ENCODE measurements at places on chromosomes 1 and 21. TPM values are rescaled to one million over a fixed set of nuclear protein-coding genes. Genes with fewer than 3 reads are reported as not detected.

DNA sequence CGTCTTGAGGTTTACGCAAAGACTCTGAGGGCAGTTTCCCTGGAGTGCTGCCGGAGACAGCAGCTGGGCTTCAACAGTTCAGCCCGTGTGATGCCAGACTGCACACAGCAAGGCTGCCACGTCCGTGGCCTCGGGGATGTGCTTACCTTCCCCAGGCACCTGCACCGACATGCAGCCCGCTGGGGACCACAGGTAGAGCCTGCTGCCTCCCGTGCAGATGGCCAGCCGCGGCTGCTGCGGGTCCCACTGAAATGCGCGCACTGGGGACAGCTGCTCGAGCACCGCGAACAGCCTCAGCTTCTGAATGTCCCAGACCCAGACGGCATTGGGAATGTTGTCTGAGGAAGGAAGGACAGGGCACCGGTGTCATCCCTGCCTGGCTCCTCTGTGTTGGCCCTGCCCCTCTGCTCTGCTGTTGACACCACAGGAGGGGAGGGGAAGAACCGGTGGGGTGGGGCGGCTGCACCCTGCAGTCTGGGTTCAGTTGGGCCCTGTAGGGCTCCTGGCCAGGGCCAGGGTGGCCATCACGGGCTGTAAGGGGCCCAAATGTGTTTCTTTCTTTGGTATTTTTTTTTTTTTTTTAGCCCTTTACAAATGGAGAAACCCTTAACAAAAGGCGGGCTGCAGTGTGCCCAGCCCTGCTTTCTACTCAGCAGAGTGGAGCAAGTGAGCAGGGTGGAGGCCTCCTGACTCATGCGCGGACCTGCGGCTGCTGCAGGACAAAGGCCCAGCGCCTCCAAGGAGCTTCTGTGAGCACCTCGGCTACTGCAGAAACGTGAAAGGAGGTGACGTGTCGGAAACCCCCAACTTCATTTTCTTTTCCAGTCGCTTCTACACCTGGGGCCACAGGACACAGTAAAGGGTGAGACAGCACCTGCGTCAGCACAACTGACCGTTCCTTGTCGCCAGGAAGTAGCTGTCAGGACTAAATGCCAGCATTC lies 6.8 kb downstream of the TPRG1L start:
- no peak for DNase-seq

The COL24A1 gene
- total RNA-seq: 0.07 TPM

DNA sequence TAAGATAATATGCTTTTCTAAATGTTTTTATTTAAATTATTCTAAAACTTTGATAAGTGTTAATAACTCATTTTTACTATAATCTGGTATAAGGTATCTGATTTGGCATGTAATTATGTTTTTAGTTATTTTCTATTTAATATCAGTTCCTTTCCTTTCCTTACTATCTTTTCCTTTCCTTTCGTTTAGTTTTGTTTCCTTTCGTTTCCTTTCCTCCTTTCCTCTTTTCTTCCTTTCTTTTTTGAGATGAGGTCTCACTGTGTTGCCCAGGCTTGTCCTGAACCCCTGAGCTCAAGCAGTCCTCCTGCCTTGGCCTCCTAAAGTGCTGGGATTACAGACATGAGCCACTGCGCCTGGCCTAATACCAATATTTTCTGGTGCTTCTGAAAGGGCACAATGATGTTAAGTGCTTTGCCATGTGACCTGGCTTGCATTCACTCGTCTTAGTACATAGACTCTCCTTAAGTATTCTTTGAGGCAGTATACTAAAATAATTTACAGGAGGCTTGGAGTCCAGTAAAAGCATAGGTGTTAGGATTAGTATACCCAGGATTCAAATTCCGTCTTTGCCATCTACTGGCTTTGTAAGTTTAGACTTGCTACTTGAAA lies 18.7 kb downstream of the MIER1 start:
- no peak for DNase-seq

GRCh38 chr1:21435646-21436487 lies 4.1 kb upstream of the NBPF3 start:
- no peak for DNase-seq

GRCh38 chr1:34436836-34437235 lies 260.1 kb downstream of the C1orf94 start:
- no peak for DNase-seq

GRCh38 chr1:234915924-234916675 lies 212.5 kb downstream of the TOMM20 start:
- DNase-seq: no peak

The NBPF4 gene
- not detected for total RNA-seq

DNA sequence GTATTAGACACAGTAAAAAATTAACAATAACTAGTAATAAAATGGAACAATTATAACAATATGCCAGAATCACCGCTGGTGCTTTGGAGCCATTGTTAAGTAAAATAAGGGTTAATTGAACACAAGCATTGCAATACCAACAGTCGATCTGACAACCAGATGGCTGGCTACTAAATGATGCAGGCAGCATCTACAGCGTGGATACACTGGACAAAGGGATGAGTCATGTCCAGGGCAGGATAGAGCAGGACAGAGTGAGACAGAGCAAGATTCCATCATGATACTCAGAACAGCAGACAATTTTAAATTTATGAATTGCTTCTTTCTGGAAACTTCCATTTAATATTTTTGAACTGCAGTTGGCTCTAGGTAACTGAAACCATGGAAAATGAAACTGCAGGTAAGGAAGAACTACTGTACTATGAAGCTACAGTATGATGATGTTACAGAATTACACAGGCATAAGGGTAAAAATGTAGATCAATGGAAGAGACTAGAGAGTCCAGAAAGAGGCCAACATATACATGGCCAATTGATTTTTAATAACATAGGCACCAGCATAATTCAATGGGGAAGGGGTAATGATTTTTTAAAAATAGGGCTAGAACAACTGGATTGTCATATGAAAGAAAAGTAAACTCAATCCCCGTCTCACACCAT lies 168.7 kb downstream of the RRAGC start:
- no peak for DNase-seq

DNA sequence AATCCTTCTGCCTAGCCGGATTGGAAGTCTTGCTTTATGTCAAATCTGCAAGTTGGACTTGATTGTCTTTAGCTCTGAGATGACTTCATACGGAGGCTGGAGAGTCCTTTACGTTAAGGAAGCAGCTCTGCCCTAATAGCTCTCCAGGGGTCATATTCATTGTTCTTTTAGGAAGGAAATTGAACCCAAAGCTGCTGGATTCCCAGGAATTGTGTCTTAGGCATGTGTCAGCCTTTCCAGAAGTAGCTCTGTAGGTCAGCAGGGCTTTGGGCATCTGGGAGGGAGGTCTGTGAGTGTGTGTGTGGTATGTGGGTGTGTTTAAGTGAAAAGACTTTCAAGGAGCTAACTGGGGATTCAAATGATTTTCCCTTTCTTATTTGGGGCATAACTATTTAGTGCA lies 82.4 kb downstream of the ABCA4 start:
- DNase-seq: peak; percentile 100

- DNase-seq: no peak
Observed at GRCh38 chr1:109919303-109919702, 8.7 kb downstream of the CSF1 start.

DNA sequence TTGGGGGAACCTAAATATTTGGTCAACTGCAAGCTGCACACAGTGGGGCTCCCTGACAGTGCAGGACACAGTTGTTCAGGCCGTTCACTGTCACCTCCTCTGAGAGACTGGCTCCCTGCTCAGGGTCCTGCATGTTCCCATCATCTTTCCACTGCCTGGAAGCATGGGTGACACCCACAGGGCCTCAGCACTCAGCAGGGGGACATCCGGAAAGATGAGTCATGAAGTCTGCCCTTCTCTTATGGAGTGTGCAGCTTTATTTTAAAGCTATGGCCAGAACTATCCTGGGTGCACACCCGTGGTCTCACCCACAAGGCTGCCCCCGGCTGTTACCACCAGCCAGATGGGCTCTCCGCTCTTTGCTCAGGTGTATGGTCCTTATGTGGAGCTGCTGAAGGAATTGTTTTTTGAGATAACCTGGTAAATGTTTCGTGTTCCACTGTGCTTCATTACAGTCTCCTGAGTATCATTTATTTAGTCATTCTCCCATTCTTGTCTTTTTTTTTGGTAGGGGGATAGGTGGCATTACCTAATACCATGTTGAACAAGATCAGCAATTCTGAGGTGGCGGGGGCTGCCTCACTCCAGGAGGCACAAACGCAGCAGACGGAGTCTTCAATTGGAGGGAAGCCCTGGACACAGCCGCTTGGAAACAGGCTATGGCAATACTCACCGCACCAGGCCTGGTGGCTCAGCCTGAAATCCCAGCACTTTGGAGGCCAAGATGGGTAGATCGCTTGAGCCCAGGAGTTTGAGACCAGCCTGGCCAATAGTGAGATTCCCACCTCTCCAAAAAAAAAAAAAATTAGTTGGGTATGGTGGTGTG lies 14.3 kb downstream of the TRIM11 start:
- DNase-seq: no peak

GRCh38 chr1:228471762-228472398 lies 15.3 kb upstream of the RNF187 start:
- no peak for DNase-seq

GRCh38 chr21:16305686-16306085 lies 575.9 kb downstream of the USP25 start:
- DNase-seq: peak; percentile 10

The GSTM2 gene
- 7.2 TPM for total RNA-seq

The ILDR2 gene
- not detected for total RNA-seq

DNA sequence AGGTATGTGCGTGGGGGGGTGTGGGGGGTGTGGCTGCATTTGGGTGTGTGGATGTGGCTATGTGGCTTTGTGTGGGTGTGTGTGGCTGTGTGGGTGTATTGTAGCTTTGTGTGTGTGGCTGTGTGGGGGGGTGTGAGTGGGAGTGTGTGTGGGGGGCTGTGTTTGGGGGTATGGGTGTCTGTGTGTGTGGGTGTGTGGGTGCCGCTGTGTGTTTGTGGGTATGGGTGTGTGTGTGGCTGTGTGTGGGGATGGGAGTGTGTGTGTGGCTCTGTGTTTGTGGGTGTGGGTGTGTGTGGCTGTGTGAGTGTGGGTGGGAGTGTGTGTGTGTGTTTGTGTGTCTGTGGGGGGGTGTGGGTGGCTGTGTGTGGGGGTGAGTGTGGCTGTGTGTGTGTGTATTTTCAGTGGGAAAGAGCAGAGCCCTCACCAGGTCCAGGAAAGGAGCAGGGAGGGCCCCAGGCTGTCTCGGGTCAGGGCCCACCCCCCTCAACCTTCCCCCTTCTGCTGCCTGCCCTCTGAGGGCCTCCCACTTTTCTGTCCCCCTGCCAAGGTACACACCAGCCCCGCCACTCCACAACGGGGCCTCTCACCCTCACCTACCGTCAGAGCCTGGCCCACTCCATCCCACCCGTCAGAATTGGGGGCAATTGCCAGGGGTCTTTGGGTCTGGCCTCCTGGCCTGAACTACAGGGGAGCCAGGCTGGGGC lies 1.9 kb upstream of the COL8A2 start:
- no peak for DNase-seq

The CR2 gene
- not detected for total RNA-seq

DNA sequence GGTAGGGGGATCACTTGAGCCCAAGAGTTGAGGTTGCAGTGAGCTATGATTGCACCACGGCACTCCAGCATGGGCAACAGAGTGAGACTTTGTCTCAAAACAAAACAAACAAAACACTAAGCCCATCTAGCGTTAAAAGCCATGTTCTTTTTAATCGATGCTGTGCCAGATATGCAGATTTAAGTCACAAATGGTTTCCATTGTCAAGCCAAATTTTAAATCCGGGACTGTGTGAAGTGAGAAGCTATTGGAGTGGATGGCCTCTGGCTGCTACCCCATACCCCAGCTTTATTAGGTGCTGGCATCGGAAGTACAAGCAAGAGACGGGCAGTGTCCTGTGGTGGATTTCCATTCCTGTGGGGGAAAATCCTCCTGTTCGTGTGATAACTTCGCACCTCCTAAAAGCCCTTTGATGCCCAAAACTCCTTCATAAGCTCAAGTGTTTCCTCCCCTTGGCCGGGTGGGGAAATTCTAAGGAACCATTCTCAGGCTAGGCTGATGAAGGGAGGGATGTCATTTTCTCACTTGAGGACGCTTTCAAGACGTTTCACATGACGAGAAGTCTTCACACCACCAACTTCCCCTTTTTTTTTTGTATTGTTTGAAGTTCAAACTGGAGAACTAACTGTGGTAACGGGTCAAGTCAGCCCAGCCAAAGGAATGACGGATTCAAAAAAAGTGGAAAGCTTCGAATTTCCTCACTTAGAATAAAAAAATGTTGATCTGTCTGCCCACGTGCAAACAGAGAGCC lies 140.8 kb downstream of the KAZN start:
- DNase-seq: no peak

The BSND gene
- not detected for total RNA-seq

DNA sequence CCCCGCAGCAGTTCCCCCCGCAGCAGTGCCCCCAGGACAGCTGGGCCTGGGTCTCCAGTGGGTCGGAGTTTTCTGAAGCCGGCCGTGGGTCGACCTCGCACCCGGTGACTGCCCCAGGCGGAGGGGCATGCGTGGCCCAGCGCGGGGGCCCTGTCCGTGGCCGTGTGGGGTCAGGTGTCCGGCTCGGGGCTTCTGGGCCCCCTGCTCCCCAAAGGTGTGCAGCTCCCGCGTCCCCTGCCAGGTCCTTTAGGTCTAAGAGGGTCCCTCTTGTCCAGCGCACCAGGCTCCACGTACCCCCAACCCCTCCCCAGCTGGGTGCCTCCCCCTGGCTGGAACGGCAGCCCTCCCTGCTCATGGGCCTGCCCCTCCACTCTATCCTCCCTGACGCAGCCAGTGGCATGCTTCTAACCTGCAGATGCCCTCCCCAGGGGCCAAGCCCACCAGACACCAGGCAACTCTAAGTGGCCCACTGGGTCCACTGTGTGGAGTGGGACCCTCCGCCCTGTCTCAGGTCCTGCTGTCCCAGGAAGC lies 5.9 kb upstream of the HES4 start:
- no peak for DNase-seq

DNA sequence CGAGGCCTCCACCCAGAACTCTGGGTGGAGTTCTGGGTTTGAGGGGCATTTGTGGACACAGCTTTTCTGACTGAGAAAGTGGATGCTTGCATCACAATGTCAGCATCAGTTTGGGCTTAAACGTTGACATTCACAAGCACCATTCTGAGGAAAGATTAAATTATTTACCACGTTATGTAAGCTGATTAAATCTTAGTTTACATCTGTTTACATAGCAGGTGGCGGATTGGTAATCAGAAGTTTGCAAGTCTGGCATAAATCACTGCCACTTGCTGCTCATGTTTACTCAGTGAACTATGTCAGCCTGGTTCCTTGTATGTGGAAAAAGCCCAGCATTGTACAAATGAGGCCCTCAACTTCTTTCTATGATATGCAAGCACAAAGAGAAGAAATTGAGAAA lies 310.1 kb downstream of the PAPPA2 start:
- no peak for DNase-seq

DNA sequence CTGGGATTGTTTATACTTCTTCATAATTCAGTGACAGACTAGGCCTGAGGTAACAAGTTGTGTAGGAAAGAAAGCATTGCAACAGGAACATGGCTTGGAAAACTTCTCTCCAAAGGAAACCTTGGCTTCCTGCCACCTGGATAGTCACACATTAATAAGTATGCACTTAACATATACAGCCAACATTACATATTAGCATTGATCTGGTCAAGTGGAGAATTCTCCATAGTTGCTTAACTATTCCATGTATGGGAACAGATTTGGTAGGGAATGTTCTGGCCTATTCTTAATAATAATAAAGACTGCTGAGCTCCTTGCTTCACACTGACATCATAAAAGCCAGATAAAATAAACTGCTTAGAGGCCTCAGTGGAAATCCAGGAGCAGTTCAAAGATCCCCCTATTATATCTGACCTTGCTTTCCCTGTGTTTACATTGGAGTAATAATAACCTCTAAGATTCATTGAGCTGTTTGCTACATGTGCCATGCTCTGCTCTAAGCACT lies 27.2 kb upstream of the NFIA start:
- no peak for DNase-seq

Data from pulmonary artery endothelial cell (primary cell).